Mucosa of descending colon (tissue), 3 donors: ENCODE measurements at places on chromosomes 12 and 14.

DNA sequence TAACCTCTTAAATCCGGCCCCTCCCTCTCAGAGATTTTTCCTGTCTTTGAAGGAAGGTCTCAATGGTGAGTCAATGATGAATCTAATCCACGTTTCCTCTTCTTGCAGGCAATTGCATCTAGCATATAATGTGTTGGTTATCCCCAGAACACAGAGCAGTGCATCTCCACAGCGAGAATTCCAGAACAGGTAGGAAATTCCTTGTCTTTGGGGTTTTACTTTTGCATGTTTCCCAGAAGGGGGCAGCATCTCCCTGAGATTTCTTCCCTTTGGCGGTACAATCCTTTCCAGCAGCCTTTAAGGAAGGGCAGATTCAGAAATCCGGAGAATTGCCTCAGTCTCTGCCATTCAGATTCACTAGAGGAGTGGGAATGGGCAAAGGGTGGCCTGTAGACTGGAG is 128.0 kb downstream of the KCNA5 start:
- no peak for DNase-seq

- DNase-seq, result peak; percentile 83
Measured at GRCh38 chr14:73741386-73741875, 27.2 kb upstream of the PNMA1 start.

DNA sequence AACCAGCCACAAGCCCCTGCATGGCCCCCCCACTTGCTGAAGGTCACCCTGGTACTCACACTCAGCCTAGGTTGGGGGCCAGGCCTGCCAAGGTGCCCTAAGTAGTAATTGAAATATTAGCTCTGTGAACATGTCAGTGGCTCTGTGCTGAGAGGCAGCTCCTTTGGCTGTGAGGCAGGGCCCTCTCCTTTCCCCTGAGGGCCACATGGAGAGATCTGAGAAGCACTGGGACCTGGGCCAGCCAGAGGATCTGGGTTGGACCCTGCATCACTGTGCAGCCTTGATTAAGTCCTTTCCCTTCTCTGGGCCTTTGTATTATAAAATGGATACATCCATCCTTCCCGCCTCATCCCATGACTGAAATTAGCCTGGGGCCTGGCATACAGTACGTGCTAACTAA is 58.0 kb upstream of the FAM222A start:
- DNase-seq, result no peak

DNA sequence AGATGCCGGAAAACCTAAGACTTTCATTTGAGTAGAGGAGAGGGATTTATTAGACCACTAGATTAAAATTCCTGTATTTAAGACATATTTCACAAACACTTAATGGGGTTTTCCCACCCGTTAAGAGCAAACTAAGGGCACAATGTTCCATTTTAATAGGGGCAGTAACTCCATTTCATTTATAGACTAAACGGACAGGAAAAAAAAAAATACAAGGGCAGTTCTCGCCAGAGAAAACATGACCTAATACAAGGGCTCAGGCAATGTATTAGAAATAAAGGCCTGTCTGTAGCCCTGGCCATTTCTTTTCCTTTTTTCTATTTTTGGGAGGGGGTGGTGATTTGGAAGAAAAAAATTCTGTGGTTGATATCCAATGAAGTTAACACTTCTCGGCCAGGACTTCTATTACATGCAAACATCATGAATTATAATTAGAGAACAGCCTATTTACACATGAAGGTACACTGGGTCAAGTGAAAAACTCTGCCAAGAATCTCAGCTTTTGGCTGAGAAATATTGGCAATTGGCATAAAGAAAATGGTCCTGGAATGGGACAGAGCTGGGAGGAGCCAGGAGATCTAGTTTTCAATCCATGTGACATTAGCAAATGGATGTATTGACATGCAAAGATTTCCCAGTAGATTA is 641.1 kb upstream of the TBX3 start:
- DNase-seq, result no peak

- DNase-seq, result no peak
Measured at GRCh38 chr12:111121840-111122239, 201.5 kb upstream of the MYL2 start.

GRCh38 chr14:86961106-86961716 is 1031.8 kb downstream of the GALC start:
- no peak for DNase-seq

- peak; percentile 18 for DNase-seq
Measured at GRCh38 chr12:9649532-9649940, 20.0 kb upstream of the CLEC2D start.

- peak; percentile 46 for DNase-seq
Measured at GRCh38 chr12:53190108-53190729, 9.5 kb upstream of the CSAD start.
